Esophagus mucosa (tissue), 1 donor: ENCODE measurements at places on chromosomes 4 and X. TPM values are rescaled to one million over a fixed set of nuclear protein-coding genes. Genes with fewer than 3 reads are reported as not detected.

DNA sequence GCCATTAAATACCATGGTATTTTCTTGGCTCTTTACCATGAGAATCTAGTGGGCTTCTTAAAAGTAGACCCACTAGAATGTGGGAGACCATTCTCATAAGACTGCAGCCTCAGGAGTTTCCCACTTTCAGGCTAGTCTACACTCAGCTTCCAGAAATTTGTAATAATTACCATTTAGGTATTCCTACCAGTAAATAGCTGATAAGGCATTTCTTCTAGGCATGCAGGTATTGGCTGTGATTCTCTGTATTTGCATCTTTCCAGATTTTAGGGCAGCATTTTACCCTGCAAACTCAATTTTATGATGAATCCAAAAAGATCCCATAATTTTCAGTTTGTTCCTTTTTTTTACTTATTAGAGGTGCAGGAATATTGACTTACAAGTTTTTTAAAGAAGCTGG lies 496.6 kb downstream of the TRAM1L1 start:
- ATAC-seq, result no peak

- ATAC-seq, result peak; percentile 71
These were observed 37.0 kb upstream of the ATP6AP2 start for GRCh38 chrX:40543661-40544328.

GRCh38 chrX:150907474-150907873 lies 9.0 kb upstream of the CD99L2 start:
- no peak for ATAC-seq

DNA sequence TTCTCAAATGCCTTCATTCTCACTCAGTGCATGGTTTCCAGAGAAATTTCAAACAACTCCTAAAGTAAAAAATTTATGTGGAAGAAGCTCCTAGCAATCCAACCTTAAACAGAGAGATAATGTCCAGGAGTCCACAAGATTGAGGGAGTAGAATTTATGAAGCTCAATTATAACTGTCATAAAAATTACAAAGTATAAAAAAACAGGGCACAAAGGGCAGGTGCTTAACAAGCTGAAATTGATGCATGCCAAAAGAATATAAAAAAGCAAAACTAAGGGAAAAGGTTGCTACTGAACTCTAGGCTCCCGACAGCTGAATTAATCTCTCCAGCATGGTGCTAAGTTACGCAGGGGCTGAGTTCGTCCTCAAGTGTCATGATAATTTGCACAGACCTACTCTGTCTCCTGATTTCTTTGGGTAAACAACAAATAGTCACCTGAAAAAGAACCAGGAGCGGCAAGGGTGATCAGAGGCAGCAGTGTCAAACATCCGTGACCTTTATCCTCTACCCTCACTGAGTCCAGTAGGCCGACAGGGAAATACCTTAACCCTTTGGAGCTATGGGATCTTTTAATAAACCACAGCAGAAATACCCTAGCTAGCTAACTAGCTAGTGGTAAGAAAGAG lies 47.2 kb upstream of the RELL1 start:
- ATAC-seq, result no peak

GRCh38 chr4:119942806-119943205 lies 123.8 kb downstream of the MAD2L1 start:
- ATAC-seq, result no peak

Gene CXCL8
- total RNA-seq, result 3.2 TPM

DNA sequence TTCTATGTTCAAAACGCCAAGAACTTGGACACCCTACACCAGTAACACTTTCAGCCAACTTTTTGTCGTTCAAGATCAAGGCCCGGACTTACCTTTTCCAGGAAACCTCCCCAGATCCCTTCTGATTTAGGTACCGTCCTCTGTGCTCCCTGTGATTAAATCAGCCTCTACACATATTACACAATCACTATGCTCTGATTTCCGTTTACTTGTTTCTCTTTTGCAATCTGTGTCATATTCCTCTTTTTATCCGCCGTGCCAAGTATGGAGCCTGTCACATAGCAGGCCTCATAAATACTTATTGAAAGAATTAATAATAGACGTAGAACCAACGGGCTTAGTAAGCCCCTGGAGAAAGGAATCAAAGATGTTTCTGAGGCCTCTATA lies 722 bp upstream of the TMEM33 start:
- no peak for ATAC-seq

Gene TMEM31
- not detected for total RNA-seq

Gene HERC3
- total RNA-seq, result 20.9 TPM

Gene SPIN4
- total RNA-seq, result 8.4 TPM

Gene ADH4
- 0.40 TPM for total RNA-seq

GRCh38 chrX:154321594-154321993 lies 26.0 kb downstream of the TKTL1 start:
- peak; percentile 22 for ATAC-seq

Gene NSG1
- 58.5 TPM for total RNA-seq

DNA sequence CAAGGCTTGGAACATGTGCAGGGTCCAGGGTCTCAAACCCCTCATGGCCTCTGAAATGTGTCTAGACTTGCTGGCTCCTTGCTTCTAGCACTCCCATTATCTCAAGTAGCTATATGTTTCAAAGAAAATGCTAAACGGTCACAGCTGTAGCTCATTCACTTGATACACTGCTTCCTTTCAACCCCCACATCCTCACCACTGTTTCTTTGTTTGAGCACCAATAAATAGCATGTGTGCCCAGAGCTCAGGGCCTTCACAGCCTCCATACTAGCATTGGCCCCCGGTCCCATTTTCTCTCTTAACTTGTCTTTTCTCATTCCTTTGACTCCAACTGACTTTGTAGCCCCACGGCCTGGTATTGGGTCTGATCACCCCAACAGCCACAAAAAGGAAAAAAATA lies 801.8 kb downstream of the STIM2 start:
- ATAC-seq, result no peak

- ATAC-seq, result no peak
These were observed 168.4 kb upstream of the TENM3 start for GRCh38 chr4:182074810-182075209.

Gene MTCP1
- 14.9 TPM for total RNA-seq

GRCh38 chrX:153726286-153727122 lies 1.8 kb downstream of the ABCD1 start:
- no peak for ATAC-seq

- ATAC-seq, result no peak
These were observed 97.6 kb downstream of the AKAP4 start for GRCh38 chrX:50103176-50103575.

Gene MYL5
- 22.2 TPM for total RNA-seq

GRCh38 chr4:174702979-174703478 lies 126.0 kb downstream of the GLRA3 start:
- ATAC-seq, result no peak

DNA sequence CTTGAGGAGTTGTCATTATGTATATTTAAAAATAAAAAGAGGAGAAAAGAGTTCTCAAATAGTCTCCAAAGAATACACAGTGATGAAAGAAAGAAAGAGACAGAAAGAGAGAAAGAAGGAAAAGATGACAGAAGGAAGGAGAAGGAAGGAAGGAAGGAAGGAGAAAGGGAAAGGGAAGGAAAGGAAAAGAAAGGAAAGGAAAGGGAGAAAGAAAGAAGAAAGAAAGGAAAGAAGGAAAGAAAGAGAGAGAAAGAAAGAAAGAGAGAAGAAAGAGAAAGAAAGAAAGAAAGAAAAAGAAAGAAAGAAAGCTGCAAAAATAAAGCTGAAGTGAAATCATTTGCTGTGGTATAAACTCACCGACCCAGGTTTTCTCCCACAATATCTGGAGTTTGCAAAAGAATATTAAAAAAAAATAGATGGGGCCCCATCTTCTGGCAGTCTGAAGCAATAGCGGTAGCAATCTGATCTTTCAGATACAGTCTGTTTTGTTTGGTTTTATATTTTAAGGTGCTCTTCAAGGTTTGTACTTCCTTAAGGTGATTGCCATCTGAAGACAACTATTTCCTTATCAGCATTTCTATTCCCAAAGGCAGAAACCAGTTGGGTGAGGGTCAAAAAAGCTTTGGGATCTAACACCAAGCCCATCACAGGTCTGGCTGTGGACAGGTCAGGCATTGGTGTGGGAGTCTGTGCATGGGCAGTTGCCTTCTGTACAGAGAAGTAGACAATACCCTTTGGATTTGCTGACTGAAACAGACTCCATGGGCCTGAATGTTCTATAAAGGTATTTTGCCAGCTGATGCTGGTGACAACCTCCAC lies 160.4 kb downstream of the CPEB2 start:
- no peak for ATAC-seq

GRCh38 chrX:136589966-136590365 lies 58.0 kb downstream of the VGLL1 start:
- no peak for ATAC-seq

DNA sequence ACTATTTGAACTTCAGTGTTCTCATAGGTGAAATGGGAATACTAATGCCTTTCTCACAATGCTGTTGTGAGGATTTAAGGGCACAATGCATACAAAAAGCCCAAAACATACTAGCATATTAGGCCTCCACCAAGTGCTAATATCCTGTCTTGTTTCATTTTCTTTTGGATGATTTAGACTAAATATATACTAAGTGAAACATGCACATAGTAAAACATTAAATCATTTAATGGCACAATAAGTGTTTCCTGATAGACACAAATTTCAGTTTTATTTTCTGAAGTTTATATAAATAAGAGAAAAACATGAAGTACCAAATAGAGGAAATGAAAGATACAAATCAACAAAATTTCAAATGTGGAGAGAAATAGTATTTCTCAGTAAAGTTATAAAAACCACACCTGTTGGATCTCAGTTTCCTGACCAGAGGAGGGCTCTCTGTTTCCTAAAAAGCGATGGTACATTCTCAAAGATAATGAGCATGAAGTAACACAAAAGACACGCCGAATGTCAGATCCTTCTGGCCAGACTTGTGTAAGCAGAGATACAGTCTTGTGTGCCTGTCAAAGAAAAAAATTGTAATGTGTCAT lies 25.1 kb downstream of the DDX60 start:
- no peak for ATAC-seq

- no peak for ATAC-seq
These were observed 15.4 kb downstream of the NKX6-1 start for GRCh38 chr4:84483688-84484087.

- no peak for ATAC-seq
These were observed 36.6 kb downstream of the DIPK2B start for GRCh38 chrX:45164021-45164621.

Gene COL4A6
- 3.1 TPM for total RNA-seq

DNA sequence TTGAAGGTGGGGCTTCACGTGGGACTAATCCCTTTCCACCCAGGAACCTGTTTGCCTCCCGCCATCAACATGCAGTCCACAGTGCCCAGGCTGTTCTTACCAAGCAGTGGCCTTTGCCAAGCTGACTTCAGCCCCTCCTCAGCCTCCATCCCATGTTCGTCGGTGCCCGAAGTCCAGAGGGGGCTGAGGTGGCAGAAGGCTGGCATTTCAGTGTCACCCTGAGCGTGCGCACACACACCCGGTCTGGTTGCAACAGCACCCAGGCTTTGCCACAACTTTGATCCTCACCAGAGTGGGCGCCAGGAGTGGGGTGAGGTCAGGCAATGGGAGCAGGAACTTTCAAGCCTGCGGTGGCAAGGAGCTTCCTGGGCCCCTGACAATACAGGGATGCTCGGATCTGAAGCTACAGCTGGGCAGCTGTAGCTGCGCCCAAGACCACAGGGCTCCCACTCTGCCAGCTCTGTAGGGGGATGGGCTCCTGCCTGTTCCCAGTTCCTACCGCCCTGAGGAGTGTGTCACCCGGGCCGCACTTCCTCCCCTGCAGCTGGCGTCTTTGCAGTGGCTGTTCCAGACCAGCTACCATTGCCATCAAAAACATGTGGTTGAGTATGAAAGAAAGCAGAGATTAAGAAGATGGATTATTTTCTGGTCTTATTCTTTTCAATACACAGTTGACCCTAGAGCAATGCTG lies 428.0 kb downstream of the EPHA5 start:
- ATAC-seq, result no peak

Gene TCP11X2
- total RNA-seq, result not detected
